ENCODE measurements at places on chromosomes 7 and 10.

GRCh38 chr10:29370097-29371092 lies 81.5 kb downstream of the LYZL1 start:
- no peak for DNase-seq

DNA sequence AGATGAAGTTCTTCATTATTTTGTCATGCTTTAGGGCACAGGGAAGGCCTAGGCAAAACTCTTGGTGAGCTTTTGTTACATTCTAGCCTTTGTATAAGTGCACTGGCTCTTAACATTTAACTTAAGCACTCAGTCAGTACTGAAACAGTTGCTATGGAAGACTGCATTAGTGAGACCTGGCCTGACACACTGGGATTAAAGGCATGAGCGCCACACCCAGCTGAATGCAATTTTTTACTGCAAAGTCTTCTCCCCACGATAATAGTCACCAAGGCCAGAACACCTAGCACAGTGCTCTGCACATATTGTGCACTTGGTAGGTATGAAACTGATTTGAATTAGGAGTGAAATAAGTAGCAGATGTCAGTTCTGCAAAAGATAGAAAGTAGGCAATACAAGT lies 41.2 kb upstream of the ZNF138 start:
- no peak for DNase-seq

DNA sequence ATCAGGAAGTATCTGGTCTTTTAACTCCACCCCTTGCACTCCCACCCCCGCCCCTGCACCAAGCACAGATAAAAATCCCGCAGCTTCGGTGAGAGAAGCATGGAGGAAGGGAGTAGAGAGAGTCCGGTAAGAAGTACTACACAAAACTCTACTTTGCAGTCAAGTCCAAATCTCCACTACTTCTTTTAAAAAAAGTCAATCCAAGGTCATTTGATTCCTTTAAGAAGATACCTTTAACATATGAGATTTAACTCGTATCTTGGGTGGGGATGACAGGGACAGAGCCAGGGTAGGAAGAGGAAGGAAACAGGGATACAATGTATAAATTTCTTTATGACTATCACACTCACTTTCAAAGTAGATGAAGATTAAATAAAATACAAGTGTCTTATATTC lies 132.1 kb downstream of the NRBF2 start:
- DNase-seq: no peak

- DNase-seq: no peak
Observed at GRCh38 chr7:37045681-37046179, 321.4 kb upstream of the AOAH start.

GRCh38 chr10:118216020-118216419 lies 126.1 kb downstream of the FAM204A start:
- DNase-seq: no peak

- DNase-seq: no peak
Observed at GRCh38 chr10:4691301-4691700, 134.7 kb upstream of the AKR1E2 start.

GRCh38 chr7:78993341-78993740 lies 460.1 kb downstream of the MAGI2 start:
- no peak for DNase-seq

DNA sequence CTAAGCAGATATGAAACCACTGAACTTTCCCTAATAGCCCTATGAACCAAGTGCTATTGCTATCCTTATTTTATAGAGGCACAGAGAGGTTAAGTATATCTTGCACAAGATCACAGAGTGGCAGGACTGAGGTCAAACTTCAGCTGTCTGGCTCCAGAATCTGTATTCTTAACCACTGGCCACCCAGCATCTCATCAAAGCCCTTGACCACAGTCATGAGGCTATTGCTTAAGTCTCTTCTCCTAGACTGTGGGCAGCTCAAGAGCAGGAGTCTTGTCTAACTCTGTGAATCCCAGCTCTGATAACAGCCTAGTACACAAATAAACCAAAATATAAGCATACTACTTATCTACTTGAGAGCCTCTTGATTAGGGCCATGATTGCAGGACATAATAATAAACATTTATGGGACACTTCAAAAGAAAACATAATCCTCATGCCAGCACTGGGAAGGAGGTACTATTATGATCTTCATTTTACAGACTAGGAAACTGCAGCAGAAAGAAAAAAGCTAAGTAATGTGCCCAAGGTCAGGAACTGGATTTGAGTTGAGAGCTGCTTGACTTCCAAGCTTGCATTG lies 22.4 kb upstream of the SMC3 start:
- DNase-seq: no peak
